Glomerular endothelial cell (primary cell): ENCODE measurements at places on chromosomes 4 and X. TPM values are rescaled to one million over a fixed set of nuclear protein-coding genes. Genes with fewer than 3 reads are reported as not detected.

DNA sequence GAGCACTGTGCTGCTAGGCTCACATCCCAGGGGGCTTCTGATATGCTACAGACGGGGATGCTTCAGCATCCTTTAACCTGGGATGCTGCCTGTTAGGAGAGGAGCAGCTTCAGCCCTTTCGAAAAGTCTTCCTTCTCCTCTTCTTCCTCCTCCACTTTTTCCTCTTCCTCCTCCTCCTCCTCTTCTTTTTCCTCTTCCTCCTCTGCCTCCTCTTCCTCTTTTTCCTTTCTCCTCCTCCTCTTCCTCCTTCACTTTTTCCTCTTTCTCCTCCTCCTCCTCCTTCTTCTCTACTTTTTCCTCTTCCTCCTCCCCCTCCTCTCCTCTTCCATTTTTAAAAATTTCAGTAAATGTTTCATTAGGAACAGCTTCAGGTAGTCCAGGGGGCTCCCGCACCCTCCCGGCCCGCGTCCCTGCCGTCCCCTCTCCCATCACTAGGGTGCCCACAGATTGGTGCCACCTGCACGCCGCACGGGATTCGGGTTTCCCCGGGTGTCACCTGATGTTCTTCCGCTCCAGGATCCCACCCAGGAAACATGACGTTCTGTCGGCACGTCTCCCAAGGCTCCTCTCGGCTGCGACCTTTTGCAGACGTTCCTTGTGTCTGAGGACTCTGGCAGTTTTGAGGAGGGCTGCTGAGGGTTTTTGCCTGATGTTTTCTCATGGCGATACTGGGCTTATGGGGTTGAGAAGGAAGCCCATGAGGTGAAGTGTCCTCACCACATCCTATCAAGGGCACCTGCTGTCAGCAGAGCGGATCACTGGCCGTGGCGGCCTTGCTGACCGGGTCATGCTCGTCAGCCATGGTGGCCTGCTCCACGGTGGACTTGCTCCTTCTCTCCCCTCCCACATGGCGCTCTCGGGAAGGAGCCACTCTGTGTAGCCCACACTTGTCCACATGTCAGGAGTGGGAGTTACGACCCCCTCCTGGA, 83.4 kb upstream of the AFAP1 start:
- no peak for DNase-seq

DNA sequence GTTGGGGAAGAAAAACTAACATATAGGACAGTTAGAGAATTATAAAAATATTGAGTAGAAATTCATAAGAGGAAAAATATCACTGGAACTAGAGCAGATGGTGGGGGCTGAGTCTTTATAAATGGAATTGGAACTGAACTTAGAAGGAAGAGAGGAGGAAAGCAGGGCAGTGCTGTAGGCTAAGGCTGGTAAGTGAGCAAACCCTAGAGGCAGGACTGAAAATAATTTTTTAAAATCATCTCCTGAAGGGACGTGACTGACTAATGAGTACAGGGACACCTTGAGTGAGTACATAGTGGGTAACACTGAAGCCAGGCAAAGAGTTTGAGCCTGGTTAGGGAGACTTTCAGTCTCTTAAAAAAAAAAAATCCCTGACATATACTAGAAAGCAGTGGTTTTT, 63.3 kb downstream of the GALNT7 start:
- no peak for DNase-seq

GRCh38 chrX:46959101-46959500, 46.9 kb downstream of the JADE3 start:
- DNase-seq = no peak

- no peak for DNase-seq
These were observed 899.2 kb downstream of the FAT4 start for GRCh38 chr4:126213996-126214395.

GRCh38 chr4:65668201-65669089, 1.8 kb downstream of the EPHA5 start:
- DNase-seq = no peak

GRCh38 chr4:151766691-151767090, 5.9 kb upstream of the GATB start:
- no peak for DNase-seq

DNA sequence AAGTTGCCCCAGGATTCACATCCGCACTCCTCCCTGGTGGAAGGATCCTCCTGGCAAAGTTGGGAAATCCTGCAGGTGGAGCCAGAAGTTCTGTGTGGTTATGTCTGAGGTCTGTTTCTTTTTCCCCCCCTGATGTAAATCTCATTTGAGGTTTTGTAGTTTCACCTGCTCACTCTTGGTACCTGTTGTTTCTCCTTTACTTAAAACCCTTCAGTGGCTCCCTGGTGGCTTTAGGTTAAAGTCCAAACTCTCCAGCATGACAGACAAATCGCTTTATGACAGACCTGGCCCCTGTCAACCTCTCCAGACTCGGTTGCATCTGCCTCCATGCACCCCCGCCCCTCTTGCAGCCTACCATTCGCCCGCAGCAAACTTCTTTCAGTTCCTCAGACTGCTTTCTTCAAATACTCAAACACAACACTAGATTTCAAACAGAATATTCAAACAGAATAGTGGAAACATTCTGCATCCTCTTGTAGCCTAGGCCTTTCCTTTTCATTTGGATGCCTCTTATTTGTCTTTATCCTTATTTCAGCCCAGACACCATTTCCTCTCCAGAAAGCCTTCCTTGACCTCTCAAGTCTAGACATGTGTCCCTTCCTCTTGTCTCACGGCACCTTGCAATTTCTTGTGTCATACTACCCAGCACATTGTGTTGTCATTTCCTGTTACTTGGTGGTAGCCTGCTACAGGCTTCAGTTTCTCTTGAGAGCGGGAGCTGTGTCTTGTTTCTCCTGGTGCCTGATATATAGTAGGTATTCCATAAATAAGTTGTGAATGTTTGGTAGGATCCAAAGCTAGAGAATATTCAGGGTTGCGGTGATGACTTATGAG, 24.8 kb downstream of the IL13RA1 start:
- peak; percentile 33 for DNase-seq

GRCh38 chrX:94515009-94515408, 841.0 kb downstream of the FAM133A start:
- no peak for DNase-seq

DNA sequence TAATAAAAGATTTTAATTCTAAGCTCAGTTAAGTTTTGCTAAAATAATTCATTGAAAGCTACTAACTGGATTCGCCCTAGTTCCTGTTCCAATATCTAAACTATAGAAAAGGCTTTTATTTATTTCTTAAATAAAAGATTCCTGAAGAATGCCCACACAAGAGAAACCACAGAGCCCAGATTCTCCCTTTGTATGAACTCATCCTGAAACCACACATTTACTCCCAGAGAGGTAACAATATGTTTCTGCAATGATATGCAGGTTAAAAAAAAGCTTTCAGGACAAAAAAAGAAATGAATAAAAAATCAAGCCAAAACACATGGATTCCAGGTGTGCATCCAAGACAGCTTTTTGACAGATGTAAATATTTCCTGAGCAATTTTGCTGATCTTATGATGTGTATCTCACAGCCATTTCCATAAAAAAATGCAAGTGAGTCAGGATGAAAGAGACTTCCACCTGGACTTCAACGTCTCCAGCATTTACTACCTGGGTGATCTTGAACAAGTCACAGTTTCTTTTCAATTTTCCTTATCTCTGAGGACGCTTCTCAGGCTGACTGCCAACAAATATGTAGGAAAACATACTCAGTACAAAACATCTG, 234.4 kb upstream of the FAT1 start:
- no peak for DNase-seq

GRCh38 chr4:187996502-187997177, 1.1 kb downstream of the ZFP42 start:
- DNase-seq = no peak

- DNase-seq = no peak
These were observed 460.3 kb downstream of the GPAT3 start for GRCh38 chr4:83996254-83996653.

- no peak for DNase-seq
These were observed 116.1 kb upstream of the ZNF827 start for GRCh38 chr4:146054676-146055075.

DNA sequence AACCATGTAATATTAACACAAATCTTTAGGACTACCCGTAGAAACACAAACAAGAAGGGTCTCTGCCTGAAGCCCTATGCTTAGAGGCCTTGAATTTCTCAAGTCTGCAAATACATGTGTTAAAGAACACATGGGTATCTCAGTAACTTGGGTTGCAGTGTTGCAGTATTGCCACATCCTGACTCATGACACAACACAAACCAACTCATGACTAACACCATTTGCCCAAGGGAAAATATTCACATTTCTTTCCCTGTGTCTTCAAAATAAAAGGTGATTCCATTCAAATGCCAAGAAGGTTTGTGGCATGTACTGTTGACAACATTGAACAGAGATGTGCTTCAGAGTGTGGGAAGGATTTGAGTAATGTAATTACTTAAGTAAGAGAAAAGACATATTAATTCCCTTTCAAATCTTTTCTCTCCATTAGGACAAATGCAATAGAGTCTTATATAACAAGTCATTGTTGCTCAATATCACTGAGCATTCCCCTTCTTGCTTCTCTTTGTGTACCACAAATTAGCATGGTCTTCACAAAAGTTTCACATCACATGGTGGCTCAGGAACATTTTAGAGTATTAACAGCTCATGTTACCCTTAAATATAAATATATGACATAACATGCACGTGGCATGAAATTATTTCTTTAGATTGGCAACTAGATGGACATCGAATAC, 487.1 kb downstream of the STPG2 start:
- DNase-seq = no peak

- DNase-seq = no peak
These were observed 156.9 kb downstream of the CBR4 start for GRCh38 chr4:168852933-168853713.

DNA sequence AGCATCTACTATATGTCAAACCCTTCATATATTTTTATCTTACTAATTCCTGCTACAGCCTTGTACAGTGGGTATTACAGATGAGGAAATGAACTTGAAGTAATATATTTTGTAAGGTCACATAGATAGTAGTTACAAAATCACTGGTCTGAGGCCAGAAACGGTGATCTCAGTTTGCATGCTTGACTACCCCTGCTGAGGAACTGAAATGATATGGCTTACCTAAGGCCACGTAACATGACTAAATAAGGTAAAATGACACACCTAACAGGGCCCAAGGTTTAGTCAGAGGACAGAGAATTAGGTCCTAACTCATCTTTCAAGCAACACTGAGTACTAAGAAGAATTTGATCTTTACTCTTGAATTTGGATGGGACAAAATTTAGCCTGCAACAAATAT, 1.5 kb upstream of the COMMD8 start:
- no peak for DNase-seq

- no peak for DNase-seq
These were observed 62.1 kb downstream of the SORBS2 start for GRCh38 chr4:185749858-185750257.

GRCh38 chr4:126784966-126785580, 847.7 kb upstream of the INTU start:
- DNase-seq = no peak

GRCh38 chr4:7138223-7139166, 53.8 kb upstream of the SORCS2 start:
- DNase-seq = no peak

DNA sequence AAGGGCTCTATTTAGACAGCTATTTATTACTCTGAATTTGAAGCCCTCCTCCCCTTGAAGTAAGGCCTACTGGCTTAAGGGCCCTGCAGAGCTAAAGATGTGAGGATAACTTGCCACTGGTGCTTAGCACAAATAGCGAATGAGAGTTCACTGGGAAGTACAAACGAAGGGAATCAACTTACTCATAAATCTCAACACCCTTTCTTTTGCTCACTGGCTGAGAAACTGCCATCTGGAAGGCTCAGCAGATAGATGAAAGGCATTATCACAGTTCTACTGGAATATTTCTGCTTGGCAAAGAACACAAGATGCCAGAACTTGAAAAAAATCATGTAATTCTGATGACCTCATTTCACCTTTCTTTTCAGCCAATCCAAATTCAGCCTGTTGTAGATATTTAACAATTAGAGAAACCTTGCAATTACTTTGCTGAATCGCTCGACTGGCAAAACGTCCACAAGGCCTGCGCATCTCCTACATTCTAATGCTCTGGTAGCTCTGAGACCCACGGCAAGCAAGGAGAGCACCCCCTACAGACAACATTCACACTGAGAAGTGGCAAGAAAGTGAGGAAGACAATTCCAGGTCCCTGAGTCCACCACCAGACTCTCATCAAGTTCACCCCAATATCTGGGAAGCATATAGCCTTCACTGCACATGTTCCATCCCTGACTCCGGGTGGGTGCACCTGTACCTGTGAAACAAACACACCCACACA, 27.5 kb downstream of the TSPAN5 start:
- DNase-seq = no peak

DNA sequence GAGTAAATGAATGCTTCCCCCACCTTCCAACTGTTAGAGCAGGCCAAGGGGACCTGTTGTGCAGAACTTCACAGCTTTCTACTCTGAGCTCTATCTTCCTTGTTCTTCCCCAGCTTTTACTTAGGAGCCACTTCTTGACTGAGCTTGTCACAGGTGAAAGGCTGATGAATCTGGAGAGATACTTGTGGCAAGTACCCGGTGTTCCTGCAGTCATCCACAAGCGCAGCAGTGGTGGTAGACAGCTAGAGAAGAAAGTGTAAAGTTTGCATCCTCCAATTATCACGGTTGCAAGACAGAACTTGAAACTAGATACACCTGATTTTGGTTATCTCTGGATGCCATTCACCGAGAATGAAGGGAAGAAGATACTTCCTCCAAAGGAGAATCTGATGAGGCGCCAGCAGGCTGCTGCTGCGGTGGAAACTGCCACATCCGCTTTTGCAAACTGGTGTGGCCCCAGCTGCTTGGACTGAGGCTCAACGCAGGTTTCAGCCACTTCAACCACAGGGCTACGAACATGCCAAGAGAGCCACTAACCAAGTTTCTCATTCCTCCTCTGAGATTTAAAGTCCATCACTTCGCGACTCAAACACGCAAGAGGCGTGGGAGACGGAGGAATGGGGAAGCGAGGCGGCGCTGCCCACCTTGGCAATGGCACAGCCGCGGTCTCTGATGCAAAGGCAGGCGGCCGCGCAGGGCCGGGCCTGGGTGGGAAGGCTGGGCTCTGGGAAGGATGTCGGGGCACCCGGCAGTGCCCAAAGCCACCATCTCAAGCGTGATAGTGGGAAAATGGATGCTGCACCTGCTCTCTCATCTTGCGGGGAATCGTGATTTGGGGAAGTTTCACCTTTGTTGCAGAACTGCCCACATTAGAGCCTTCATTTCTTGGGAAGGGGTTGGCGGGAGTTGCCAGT, 1.3 kb upstream of the FHIP1A start:
- no peak for DNase-seq

The GLRA2 gene
- total RNA-seq = not detected in 2 replicates

The ZNF630 gene
- 2.0 TPM in 2 replicates for total RNA-seq

The USP27X gene
- total RNA-seq = 2.1 and 2.5 TPM in 2 replicates

The GAGE12G gene
- not detected in 2 replicates for total RNA-seq

The PCDH7 gene
- 3.1 and 11.3 TPM in 2 replicates for total RNA-seq

The SYN1 gene
- 0.15 and 0.88 TPM in 2 replicates for total RNA-seq

The NXF2B gene
- total RNA-seq = not detected in 2 replicates

The SPACA5 gene
- total RNA-seq = not detected in 2 replicates

The FRMD7 gene
- not detected in 2 replicates for total RNA-seq

The CENPVL3 gene
- total RNA-seq = not detected in 2 replicates

The MID2 gene
- 21.4 and 35.1 TPM in 2 replicates for total RNA-seq

The RPL10 gene
- total RNA-seq = 5,051 and 8,288 TPM in 2 replicates

The CT45A1 gene
- not detected in 2 replicates for total RNA-seq
